ENCODE measurements at places on chromosomes 12 and 14. TPM values are rescaled to one million over a fixed set of nuclear protein-coding genes. Genes with fewer than 3 reads are reported as not detected.
A peak's percentile ranks its signal among the peaks of the same experiment; 100 is the strongest.

- no peak for DNase-seq
Measured at GRCh38 chr14:100069161-100069800, 4.1 kb downstream of the EVL start.

A2ML1 gene
- total RNA-seq: under 0.01 TPM

DNA sequence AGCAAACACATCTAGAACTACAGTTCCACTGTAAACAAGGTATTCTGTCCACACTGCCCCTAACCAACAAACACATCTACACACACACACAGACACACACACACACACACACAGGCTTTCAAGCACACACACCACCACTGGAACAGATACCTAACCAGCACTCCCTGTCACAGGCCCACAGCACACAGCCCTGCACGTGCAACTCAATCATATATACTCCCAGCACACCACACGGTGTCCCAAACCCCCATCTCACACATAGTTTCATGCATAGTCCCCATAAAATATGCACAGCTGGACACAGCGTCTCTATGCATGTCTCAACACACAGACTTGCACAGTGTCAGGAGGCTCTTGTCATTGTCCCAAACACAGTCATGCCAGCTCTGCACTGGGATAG is 27.6 kb downstream of the KRT8 start:
- no peak for DNase-seq

GRCh38 chr14:74492776-74493342 is at the start of gene NPC2:
TSS of gene NPC2 (minus strand) at chr14:74493305. CDS start at chr14:74493274, 31 bp downstream.
- DNase-seq: no peak

DNA sequence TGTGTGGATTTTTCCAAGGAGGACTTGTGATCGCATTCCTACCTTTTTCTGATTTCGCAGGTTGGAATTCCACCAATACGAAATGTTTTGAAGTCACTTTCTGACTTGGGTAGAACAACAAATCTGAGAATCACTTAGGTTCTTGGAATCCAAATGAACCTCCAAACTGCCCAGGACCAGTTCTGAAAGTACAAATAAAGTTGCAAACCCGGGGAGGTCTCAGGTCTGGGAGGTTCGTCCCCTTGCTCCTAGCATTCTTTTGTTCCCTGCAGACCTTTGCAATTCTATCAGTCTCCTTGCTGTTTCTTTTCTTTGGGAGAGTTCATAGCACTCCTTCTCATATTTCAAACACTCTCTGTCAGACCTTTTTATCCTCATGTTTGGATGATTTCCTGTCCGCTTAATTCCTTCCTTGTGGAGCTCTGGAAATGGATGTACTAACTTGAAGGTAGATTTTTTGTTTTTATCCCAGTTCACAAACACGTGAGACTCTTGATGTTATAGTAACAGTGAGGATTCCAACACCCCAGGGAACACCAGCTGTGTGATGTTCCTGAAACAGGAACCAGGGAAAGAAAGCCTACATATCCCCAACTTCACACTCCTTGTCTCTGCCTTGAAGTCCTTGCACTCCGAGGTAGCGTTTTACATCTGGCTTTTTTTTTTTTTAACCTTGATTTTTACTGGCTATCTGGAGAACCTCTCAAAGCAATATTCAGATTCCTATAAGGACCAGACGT is 70.6 kb downstream of the TMEM132C start:
- no peak for DNase-seq

DNA sequence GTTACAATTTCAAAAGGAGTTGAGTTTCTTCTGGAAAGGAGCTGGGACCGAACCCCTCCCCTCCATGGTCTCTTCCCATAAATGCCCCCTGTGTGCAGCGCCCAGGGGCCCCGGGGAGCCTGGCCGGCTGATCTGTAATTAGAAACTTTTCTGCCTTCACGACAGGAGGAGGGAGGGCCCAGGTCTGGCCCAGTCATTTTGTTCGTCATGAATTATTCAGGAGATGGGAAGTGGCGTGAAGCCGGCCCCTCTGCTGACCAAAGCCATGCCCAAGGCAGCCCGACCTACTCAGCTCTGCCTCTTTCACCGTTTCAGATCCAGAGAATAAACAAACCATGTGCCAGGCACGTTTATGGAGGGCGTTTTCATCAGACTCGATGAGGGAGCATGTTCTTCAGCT is 33.3 kb upstream of the MSI1 start:
- no peak for DNase-seq

NANOG gene
- not detected for total RNA-seq

CLEC1A gene
- total RNA-seq: under 0.01 TPM

- DNase-seq: peak; percentile 14
Measured at GRCh38 chr12:113933201-113933786, 32.8 kb downstream of the RBM19 start.

TSPAN11 gene
- not detected for total RNA-seq

PAX9 gene
- total RNA-seq: under 0.01 TPM

- DNase-seq: no peak
Measured at GRCh38 chr12:103858953-103859601, 18.0 kb upstream of the NT5DC3 start.

- no peak for DNase-seq
Measured at GRCh38 chr14:88798156-88798555, 5.4 kb upstream of the EML5 start.

DNA sequence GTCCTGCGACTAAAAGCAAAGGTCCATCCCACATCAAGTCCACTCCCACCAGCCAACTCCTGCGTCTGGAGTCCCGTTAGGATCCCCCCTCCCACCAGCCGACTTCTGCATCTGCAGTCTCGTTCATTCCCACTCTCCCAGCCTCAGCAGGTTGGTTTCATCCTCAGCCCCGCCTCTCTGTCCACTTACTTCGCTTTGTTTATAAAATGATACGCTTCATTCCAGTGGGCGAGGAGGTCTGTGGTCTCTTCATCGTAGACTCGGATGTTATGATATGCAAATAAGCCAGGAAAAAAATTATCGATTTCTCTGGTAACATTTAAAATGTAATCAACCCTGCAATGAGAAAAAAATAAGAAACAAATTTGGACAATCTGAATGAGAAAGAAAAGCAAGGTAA is 56.8 kb downstream of the SSH1 start:
- no peak for DNase-seq

GRCh38 chr14:60878121-60878520 is 102.8 kb downstream of the TRMT5 start:
- DNase-seq: no peak

GRCh38 chr12:97837401-97837800 is 374.8 kb downstream of the RMST start:
- no peak for DNase-seq

DNA sequence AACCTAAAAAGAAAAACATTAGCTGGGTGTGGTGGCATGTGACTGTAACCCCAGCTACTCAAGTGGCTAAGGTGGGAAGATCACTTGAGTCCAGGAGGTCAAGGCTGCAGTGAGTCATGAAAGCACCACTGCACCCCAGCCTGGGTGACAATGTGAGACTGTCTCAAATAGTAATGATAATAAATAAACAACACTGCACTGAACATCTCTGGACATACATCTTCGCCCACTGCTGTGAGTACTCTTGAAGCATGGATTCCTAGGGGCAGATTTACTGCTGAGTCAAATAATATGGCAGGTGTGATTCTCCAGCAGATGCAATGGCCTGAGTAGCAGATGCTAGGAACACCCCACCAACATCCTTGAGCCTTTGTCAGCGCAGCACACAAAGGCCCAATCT is 23.6 kb downstream of the ABCB9 start:
- DNase-seq: no peak

DNA sequence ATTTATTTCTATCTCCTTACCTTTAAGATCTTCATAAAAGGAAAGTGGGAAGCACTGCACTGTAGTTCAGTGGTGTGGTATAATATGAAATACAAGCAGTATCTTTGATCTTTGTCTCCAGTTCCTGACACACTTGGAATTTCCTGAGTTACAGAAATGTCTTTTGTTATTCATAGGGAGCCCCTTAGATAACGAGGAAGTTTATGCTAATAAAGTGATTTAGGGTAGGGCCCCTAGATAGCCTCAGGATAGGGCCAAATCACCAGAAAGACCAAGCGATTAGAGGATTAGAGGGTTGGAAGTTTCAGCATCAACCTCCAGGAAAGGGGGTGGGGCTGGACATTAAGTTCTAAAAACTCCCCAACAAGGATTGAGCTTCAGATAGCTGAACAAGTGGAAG is 29.9 kb upstream of the DDHD1 start:
- DNase-seq: no peak

DNA sequence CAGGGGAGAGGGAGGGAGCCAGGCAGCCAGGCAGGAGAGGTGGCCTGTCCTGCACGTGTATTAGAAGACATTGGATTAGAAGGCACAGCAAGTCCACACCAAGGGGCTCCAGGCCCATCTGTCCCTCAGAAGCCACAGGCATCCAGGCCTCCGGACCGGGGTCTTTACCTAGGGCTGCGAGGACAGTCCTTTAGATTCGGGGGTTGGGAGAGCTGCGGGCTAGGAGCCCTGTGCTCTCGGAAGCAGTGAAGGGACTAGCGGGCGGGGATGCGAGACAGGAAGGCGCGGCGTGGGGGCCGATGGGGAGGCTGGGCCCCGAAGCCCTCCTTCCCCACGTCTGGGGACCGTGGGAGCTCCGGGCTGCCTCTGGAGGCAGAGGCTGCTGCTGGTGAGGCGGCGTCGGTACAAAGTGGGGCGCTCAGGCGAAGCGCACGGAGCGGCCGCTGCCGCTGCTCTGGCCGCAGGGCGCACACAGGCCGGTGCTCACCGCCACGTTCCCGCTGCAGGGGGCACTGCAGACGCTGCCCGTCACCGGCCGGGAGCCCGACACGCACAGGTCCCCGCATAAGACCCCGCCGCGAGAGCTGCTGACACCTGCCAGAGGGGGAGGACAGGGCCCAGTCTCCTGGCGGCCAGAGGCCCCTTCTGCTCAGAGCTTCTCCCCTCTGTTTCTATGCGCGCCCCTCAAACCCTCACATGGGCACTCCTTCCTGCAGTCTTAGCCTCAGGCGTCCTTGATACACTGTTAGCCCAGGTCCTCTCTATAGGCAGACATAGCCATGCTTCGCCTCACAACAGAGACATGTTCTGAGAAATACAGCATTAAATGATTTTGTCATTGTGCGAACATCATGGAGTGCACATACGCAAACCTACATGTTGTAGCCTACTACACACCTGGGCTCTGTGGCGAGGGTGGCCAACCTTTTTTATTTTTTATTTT is 17.3 kb downstream of the KRT7 start:
- DNase-seq: peak; percentile 23

Measured in hematopoietic multipotent progenitor cell (in vitro differentiated cells).